ENCODE measurements at places on chromosomes 16 and 17. TPM values are rescaled to one million over a fixed set of nuclear protein-coding genes. Genes with fewer than 3 reads are reported as not detected.

DNA sequence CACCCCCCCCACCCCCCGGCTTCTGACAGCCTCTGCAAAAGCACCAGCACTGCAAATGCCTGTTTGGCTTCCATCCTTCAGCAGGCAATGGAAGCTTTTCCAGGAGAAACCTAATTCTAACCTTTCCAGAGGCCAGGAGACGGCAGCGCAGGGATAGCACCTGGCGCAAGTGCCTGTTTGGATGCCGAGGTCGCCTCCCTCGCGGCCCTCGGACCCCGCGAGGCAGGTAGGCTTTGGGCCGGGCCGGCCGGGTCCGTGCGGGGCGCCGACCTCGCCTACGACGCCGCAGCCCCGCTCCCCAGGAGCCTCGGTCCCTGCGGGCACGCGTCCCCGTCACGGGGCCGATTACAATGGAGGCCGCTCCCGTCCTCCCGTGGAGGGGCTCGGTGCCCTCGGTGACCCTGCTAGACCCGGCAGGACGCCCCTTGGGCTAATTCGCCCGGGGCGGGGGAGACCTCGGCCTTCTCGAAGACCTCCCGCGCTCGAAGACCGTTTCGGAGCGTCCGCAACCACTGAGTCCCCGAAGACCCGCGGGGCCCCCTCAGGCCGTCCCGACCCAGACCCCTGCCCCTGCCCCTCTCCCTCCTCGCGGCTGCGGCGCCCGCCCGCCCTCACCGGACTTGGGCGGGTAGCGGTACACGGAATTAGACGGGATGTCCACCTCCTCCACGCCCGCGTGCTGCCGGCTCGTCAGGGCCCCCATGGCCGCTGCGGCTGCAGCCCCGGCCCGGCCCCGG is 587 bp downstream of the RNF157 start:
- no peak for DNase-seq

GRCh38 chr17:6388416-6388815 is 46.5 kb downstream of the AIPL1 start:
- no peak for DNase-seq

DNA sequence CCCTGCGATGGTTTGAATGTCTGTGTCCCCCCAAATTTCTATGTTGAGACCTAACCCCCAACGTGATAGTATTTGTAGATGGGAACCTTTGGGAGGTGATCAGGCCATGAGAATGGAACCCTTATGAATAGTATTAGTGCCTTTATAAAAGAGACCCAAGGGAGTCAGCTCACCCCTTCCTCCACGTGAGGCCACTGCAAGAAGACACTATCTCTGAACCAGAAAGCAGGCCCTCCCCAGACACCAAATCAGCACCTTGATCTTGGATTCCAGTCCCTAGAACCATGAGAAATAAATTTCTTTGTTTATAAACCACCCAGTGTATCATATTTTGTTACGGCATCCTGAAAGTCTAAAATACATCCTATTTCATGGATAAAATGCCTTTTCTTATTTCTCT is 64.4 kb upstream of the LRRC37A3 start:
- DNase-seq = no peak

- peak; percentile 47 for DNase-seq
Measured at GRCh38 chr17:34580685-34581445, 1.5 kb downstream of the TMEM132E start.

GRCh38 chr17:36048066-36048465 is 16.0 kb upstream of the CCL18 start:
- DNase-seq = no peak

GRCh38 chr16:71367241-71367976 is 8.9 kb downstream of the CALB2 start:
- peak; percentile 77 for DNase-seq

DNA sequence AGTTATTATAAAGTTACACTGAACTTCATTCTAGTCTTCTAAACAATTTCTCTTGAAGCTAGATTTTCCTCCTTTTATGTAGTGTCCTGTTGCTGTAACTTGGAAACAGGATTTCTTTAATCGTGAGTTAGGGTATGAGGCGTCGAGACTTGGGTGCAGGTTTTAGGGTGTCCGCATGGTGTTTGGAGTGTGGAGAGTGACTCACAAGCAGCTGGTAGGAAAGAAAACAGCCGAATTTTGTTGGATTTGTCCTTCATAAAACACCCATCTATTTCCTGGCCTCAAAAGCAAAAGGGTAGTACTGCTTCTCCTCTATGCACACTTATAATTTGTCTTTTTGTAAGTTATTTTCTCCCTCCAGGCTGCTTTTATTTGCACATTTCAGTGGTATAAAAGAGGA is 1.6 kb downstream of the RPTOR start:
- no peak for DNase-seq

GRCh38 chr17:63274146-63274545 is 172.0 kb downstream of the CYB561 start:
- no peak for DNase-seq

DNA sequence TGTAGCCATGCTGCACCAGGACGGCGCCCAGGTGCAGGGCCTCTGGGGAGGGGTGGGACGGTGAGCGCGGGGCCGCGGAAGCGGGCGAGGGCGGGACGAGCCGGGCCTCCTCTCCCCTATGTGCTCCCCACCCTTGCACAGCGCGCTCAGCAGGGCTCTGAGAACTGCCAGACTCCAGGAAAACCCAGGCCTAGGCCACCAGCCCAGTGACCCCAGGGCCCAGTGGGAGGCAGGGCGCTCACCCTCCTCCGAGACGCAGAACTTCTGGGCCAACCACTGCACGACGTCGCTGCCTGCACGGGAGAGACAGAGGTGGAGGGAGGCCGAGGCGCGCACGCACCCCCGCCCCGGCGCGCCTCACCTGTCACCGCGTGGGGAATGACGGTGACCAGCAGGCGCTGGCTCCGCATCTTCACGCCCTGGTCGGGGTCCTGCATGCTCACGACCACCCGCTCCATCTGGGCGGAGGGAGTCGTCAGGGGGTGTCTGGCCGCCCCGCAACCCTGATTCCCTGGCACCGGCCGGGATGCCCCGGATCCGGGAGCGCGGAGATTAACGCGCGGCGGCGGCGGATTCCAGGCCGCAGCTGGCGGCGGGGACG is 603 bp downstream of the RGS11 start:
- DNase-seq = peak; percentile 34

DNA sequence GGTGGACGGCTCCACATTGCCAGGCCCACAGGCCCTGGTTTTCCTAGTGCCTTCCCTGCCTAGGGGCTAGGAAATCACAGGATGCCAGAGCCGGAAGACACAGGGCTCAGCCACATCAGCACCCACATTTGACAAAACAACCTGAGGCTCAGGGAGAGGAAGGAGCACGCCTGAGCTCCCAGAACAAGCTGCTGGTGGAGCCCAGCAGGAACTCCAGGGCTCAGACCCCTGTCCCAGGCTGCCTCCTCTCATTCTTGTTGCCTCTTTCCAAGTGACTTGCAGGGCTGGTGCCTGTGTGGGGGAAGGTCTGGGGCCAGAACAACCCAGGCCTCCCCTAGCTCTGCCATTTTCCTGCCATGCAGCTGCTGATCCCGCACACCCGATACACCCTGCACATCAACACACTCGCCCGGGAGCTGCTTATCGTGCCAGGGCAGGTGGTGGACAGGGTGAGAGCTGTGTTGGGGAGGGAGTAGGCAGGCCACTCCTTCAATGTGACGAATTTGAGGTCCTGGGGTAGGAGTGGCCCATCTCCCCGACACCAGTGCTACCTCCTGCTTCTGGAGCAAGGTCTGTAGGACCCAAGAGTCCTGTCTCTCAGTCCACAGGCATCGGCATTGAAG is 7.6 kb downstream of the ALOX15B start:
- no peak for DNase-seq

DNA sequence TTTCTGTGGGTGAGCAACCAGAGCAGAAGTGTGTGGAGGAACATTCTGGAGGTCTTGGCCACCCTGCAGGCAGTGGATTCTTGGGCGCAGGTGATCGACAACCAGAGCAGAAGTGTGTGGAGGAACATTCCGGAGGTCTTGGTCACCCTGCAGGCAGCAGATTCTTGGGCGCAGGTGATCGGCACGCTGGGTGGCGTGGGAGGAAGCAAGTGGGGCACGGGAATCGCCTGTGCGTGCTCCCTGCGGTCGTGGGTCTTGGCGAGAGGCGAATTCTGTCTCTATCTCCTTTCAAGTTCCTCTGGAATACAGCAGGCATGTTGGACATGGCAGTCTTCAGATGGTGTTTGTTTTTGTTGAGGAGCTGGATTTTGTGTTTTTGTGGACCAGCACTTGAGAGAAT is 30.7 kb upstream of the ZNF750 start:
- DNase-seq = no peak

GRCh38 chr16:67015313-67015731 is 13.6 kb upstream of the CBFB start:
- DNase-seq = peak; percentile 26

DNA sequence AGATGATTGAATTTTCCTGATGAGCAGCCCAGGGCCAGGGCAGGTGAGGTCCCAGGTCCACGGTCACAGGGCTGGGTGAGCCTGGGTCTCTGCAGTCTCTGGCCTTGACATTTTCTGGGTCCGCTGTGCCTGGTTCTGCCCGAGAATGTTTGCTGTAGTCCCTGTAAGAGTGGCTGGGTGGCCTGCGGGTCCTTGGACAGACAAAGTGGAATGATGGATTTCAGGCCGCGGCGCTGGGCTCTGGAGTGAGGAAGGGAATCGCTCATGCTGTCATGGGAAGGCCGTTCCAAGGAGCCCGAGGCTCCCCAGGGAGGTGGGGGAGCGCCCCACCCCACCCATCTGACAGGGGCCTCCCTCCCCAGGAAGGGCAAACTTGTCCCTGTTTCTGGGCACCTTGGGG is 153.5 kb upstream of the CIBAR2 start:
- DNase-seq = no peak

The SETD6 gene
- total RNA-seq = 13.8 TPM

The SEPTIN12 gene
- total RNA-seq = not detected

The TPSAB1 gene
- not detected for total RNA-seq

The SULT1A1 gene
- total RNA-seq = 13.9 TPM

The C16orf92 gene
- total RNA-seq = not detected
